HS-27A (cell line): ENCODE measurements at places on chromosomes 4 and X.
A peak's percentile ranks its signal among the peaks of the same experiment; 100 is the strongest.

DNA sequence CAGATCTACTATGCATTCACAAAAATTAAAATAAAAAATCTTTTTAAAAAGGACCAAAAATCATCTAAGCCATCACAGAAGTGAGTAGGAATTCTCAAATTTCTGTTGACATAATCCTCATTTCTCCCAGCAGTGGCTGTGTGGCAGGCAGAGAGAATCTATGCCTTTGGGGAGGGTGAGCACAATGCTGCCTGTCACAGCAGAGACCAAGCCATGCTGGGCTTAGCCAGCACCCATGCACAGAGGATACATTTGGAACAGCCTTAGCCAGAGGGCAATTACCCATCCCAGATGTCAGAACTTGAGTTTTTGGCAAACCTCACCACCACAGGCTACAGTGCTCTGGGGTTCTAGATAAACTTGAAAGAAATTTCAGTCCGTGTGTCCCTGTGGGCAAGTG lies 1274.8 kb upstream of the ADGRL3 start:
- no peak for DNase-seq

GRCh38 chrX:65528705-65529340 lies 5.8 kb downstream of the LAS1L start:
- no peak for DNase-seq

DNA sequence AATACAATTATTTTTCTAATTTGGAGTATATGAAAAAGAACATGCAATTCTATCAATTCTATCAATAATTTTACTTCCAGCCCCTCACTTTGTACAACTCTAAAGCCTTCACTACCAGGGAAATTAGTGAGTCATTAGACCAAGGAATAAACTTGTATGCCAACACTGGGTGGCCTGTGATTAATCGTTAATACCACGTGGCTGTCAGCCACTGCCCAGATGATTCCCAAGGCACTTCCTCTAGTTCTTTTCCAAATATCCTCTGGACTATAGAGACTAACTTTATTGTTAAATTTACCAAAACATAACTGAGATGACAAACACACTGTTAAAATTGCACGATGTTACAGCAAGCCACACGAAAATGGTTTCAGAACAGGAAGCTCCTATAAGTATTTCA lies 45.7 kb downstream of the MID1 start:
- DNase-seq: no peak

GRCh38 chr4:8352368-8353157 lies 83.0 kb downstream of the HTRA3 start:
- no peak for DNase-seq

DNA sequence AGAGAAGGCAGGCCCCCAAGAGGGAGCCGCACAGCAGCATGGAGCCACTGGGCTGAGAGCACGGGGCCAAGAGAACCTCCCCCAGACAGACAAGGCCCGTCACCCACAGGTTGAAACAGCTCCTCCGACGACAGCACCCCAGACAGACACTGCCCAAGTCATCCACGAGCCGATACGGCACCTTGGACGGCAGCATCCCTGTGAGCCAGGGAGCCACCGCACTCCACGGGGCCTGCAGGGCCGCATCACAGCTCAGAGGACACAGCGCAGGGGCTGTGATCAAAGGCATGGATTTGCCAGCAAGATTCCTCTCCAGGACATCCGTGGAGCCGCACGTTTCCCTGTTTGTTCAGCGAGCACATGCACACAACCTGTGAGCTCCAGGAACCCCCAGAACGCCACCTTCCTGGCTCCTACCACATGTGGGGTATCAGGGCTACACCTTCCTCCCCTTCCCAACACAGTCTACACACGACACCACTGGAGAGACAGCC lies 3.9 kb downstream of the CTBP1 start:
- DNase-seq: no peak

GRCh38 chr4:38179690-38180377 lies 219.6 kb downstream of the PTTG2 start:
- no peak for DNase-seq

DNA sequence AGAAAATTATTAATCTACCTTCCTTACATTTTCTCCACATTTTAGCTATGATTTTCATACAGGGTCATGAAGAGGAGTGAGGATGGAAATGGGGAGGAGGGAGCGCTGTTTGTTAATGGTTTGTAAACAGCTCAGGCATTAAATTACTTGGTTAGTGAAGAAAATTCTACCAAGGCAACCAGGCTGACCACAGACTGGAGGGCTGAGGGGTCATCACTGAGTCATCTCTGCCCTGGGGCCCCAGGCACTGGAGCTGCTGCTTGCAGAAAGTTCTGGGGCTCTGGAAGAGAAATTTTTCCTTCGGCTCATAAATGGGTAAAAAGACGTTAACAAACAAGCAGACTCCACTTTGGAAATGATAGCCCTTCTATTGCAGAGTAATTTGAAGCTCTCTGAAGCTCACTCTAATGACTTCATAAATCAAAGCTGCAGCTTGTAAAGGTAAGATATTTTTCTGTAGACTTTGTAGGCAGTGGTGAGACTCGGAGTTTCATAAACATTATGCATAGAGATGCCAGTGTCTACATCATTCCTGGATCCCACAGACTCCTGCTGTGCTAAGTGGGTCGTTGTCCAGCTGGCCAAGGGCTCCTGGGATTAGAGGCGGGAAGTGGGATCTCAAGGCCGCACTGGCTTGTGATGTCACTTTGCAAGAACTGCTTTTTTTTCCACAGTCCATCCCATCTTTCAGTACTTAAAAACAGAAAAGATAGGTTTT lies 159.6 kb downstream of the PTTG2 start:
- peak; percentile 30 for DNase-seq
